ENCODE measurements at places on chromosomes 13 and 19.

DNA sequence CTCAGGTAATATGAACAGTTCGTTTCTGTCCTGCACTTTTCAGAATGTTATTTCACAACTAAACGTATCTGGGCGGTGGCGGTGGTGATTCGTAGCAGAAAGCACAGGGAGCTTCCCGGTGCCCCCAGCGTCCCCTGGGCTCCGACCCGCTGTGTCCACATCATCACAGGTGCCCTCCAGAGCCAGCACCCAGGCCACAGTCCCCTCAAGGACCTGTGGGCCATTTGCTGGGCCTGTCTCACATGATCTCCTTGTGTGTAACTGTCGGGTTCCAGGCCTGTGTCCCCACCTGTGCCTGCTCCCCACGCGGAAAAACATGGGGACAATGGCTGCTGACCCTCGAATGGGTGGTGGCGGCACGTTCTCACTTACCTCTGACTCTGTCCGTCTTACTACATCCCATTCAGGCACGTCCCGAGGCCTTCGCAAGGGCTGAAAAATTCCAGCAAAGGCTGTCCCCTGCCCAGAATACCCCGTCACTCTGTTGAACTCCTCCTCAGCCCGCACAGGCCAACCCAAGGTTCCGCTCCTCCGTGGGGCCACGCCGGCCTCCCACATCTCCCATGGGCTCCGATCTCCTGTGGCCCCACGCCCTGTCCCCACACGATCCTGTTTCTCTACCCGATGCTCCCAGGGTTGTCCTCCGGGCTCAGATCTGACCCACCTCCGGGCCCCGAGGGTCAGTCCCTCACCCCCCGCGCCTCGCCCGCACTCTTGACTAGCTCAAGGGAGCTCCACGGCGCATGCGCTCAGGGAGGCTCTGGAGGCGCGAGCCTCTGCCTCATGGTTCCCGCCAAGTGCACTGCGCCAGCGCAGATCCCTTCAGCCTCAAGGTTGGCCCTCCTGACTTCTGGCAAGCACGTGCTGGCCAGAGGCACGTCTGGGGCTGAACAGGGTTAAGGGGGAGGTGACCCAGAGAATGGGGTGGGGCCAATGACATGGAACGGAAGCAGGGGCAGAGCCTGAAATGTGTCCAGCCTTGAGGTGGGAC lies 21.2 kb downstream of the DEDD2 start:
- no peak for DNase-seq

DNA sequence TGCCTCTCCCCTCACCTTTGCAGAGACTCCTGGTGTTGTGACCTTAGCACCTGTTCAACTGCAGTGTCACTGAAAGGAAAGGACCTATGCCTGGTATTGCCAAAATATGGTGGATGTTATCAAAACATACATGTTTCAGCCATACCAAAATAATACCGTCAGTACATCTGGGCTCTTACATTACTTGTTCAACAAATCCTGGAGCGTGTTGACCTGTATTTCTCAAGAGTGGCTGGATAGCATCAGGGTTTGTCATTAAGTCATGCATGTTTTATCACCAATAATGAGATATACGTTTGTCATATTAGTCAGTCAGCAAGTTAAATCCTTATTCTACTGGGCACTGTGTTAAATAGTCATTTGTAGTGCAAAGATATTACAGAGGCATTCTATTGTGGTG lies 290.8 kb downstream of the SHISA2 start:
- no peak for DNase-seq

DNA sequence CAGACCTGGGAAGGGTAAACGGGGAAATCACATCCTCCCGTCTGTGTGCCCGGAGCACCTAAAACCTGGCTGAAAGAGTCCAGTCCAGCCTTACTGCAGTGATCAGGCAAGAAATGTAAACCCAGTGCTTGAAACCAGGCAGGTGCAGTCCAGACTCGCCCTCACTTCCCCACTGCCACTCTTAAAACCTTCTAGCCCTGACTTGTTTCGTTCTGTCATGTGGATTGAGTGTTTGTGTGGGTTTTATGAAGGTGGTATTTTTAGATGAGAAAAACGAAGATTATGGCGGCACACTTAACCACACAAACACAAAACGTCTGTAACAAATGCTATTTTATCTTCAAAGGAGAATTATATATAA lies 839 bp upstream of the CKAP2 start:
- peak; percentile 46 for DNase-seq

- DNase-seq = no peak
Measured at GRCh38 chr13:104114101-104114500, 1047.9 kb upstream of the SLC10A2 start.

DNA sequence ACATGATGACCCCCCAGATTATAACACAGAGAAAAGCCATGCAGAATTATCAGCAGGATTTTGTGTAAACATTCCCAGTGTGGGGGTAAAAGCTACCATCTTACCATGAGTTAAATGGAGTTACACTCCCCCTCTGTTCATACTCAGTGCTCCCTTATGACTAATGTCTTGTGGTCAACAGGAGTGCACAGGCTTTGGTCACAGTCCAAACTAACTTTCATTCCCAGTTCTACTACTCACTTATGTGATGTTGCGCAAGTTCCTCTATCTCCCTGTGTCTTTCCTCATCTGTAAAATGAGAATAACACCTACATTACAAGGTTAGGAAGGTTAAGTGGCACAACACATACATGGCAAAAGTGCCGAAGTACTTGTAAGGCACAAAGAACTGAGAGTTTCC lies 277.9 kb downstream of the RBM26 start:
- peak; percentile 77 for DNase-seq

DNA sequence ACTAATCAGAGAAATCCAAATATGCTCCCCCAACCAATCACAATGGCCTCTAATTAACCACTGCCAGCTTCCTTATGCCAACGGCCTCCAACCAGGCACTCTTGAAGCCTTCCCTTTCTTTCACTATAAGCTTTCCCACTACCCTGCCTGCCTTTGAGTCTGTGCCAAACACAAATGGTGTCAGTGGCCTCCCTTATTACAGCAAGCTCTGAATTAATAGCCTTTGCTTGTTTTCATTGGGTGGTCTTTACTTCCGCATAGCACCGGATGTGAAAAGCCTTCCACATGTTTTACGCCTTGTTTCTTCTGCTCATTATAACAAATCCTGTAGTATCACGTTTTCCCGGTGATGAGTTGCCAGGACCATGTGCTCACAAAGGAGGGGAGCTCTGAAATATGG lies 1.4 kb upstream of the EDDM13 start:
- DNase-seq = no peak

GRCh38 chr13:41302743-41303142 lies 8.3 kb upstream of the NAA16 start:
- DNase-seq = no peak

GRCh38 chr19:28886708-28887107 lies 326.2 kb downstream of the UQCRFS1 start:
- DNase-seq = no peak

DNA sequence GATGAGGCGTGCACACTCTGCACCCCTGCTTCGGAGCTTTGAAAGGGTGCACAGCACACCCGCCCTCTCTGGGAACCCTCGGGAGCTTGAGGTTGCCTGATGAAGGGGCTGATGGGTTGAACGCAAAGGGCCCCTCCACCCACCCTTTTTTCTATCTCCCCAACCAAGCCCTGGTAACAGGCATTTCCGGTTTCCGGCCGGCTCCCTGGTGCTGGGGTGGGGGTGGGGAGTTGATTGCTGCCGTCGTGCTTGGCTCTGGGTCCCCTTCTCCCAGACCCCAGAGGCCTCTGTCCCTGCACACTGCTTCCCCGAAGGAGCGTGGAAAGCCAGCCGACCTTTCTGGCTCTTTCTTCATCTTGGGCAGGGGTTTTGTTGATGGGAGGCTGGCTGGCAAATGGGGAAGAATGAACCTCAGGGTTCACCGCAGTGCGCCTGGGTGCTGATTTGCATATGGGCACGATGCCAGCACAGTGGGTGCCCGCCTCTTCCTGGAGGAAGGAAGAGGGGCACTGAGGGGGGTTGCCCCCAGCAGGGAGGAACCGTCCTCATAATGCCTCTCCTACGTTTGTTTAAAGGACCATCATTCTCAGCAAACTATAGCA lies 29.1 kb downstream of the VAV1 start:
- DNase-seq = peak; percentile 8

DNA sequence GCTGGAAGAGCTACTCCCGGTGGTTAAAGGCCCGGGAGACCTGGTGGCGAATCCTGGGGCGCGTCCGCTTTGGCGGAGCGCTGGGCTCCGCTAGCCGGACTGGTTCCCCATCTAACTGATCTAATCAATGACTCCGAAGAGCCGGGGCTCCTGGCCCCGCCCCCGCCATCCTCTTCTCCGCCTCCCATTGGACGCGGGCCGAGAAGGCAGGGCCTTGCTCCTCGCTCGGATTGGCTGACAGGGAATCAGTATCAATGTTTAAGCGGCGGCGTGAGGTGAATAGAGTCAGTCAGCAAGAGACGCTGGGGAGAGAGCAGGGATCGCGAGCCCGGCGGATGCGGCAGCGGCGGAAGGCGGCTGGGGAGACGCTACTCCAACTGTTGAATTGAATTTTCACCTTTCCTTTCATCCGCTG lies 1.7 kb upstream of the PCDH17 start:
- peak; percentile 78 for DNase-seq

DNA sequence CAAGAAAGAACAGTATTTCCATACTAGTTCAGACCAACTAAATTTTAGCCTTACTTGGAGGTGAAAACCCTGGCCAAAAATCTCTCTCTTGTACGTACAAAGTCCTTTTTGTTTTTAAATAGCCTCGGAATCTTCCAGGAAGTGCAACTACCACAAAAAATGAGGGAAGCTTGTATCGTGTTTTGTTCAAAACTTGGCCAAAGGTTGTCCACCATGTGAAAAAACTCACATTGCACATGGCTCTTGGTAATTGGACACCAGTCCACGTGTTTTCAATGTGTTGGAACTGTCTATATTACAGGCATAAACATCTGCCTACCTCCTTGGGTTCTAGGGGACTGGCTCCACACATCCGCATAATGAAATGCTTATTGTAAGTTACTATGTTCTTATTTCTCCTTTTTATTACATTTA lies 15.2 kb upstream of the STRN4 start:
- DNase-seq = no peak

DNA sequence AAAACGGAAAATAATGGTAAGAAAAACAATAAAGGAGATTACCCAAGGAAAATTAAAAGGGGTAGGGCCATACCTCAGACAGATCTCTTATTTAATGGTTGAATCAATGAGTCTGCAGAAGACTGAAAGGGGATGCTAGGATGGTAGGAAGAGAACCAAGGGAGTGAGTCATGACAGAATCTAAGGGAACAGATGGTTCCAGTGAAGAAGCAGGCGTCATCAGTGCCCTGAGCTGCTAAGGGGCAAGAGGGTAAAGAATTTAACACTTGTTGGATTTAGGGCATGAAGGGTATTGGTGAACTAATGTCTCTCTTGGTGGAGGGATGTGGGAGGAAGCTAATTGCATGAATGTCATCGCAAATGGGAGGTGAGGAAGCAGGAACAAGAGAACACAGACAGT lies 329.2 kb upstream of the TSHZ3 start:
- DNase-seq = no peak

- DNase-seq = peak; percentile 60
Measured at GRCh38 chr19:23698711-23699520, 11.9 kb upstream of the ZNF675 start.

- no peak for DNase-seq
Measured at GRCh38 chr13:92825938-92826596, 400.5 kb upstream of the GPC6 start.

DNA sequence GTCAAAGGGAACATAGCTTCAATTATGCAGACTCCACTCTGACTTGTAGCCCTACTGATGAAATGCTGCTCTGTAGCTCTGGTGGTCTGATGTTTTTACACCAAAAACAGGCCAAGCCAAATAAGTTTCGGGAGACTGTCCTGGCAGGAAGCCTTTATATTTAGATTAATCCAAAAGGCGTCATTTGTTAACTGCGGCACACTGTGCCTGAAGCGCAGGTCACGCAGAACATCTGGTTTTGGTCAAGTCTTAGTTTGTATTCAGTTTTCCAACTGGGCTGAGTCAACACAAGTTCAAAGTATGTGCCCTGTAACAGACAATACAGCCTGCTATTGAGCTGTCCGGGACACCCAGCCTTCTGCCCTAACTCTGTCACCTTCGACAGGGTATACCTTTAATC lies 154.6 kb upstream of the IPO5 start:
- DNase-seq = no peak
